Fibroblast of upper back skin (primary cell): ENCODE measurements at places on chromosomes 11 and 22.
A peak's percentile ranks its signal among the peaks of the same experiment; 100 is the strongest.

DNA sequence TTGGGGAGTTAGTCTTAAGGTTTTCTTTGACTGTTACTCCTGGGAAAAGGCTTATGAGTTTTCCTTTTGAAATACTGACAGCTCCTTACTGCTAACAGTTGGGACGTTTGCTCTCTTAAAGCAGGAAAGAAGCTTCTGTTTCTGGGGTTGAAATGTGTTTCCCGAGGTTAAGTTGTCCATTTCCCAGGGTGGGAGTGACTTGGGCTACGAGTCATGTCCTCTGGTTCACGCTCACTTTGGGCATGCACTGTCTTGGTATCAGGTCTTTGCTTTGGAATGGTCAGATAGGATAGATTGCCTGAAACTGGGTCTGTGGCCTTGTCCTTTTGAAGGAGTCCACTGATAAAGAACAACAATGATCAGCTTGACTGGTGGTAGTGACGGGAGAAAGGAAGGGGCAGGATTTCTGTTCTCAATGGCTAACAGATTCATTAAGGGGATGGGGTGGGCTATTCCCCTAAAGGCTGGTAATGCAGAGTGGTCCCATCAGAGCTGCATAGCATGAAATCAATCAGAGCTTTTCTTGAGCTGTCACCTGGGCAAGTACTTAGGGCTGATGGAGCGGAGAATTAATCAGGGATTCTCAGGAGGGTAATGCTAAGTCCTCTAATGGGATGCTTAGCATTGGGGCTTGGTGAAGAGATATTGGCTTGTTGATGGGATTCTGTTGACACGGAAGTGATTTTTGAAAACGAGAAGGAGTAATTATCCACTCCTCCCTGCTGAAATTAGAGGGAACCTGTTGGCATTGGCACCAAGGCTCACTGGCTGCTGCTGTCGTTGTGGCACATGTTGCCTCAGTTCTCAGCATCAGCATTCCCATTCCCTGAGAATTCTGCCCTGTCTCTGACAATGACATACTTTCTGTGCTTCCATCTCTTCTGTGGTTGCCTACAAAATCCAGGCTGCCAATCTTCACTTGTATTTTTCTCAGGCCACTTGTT lies 81.6 kb downstream of the TEAD1 start:
- DNase-seq: no peak

DNA sequence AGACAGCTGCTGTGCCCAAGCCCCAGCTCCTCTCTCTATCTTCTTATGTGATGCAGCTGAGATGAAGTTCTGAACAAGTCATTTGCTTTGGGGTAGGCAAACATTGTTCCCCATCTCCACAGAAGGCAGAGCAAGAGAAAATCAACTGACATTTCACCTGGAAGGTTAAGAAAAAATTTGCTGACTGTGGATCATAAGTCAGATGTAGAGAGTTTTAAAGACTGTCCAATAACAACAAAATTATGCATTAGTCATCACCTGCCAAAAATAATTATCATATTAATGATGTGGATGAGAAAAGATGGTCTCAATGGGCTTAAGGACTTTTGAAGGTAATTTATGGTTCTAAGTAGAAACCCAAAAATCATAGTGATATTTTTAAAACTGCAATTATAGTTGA lies 59.2 kb downstream of the KCNJ1 start:
- no peak for DNase-seq

DNA sequence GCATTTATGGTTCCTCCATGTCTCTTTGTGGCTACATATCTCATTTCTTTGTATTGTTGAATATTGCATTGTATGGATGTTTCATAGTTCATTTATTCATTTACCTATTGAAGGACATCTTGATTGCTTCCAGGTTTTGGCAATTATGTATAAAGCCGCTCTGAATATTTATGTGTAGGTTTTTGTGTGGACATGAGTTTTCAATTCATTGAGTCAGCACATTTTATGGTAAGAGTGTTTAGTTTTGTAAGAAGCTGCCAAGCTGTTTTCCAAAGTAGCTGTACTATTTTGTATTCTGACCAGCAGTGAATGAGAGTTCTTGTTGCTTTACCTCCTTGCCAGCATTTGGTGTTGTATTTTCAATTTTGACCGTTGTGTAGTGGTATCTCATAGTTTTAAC lies 39.2 kb downstream of the KDM2A start:
- DNase-seq: peak; percentile 43

DNA sequence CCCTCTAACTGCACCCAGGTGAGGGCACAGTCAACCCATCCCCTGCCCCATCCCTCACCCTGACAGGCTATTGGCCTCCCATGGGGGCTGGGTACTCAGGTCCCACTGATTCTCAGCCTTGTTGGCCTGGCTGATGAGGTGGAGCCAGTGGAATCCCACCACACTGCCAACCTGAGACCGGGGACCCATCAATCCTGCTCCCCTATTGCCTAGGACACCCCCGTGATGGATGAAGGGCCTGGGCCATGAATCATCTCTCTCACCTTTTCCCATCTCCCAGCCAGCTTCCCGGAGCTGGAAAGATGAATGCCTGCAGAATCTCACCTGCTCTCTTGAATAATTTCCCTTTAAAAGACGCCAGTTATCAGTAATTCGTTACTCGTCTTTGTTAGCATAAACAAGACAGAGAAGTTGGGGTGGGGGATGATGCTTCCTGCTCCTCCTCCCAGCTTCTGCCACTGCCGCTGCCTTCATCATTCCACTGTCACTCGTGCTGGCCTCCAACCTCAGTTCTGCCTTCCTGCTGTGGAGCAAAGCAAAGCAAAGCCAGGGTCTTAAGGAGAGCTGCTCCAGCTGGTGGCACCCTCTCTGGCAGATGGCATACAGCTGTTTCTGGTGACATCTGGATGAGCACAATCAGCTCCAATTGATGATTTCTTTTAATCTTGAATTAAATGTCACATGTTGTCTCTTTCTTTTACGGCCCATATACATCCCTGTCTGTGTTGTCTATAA lies 204.0 kb upstream of the NECTIN1 start:
- no peak for DNase-seq

DNA sequence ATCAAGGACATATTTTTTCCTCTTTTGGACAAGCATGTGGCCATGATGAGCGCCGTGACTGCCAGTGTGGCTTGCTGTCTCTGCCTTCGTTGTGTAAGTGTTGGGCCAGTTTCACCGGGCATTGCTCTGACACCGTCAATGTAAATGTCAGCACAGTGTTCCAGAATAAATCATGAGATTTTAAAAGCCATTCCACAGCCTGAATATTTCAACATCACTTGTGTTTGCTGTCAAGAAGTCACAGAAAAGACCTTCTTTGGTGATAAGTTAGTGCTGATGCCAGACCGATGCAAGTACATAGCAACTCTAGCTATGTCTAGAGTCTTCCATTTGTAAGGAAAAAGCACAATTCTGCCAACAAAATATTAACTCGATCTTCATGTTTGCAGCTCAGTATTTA lies 467.8 kb downstream of the TBC1D22A start:
- no peak for DNase-seq

DNA sequence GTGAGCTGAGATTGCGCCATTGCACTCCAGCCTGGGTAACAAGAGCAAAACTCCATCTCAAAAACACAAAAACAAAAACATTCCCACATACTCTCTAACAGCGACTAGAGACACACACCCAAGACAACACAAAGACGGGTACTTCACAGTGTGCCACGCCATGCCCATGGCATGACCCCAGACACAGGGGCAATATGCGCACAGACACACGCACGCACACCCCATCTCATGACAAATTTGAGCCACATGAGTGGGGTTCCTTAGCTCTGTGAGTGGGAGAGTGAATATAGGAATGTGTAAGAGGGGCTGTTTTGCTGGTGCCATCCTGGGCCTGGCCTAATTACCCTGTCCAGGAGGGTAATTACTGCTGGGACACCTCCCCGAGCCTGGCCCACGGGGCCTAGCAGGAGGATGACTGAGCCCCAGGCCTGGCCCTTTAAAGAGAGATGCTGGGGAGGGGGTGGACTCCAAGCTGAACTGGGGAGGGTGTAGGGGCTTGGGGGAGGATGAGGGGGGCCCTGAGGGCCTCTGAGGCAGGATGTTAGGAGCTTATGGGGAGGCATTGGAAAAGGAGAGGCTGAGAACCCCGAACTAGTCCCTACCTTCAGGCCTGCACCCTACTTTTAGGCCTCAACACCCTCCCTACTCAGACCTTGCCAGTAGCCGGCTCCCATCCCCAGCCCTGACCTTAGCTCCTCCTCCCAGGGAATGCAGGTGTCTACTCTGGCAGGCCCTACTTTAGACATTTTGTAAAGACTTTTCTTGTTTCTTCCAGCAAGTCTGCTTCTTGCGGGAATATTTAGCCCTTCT lies 1.5 kb downstream of the LTBP3 start:
- no peak for DNase-seq

- no peak for DNase-seq
These were observed 9.0 kb upstream of the PCF11 start for GRCh38 chr11:83147895-83148294.

GRCh38 chr11:57567515-57568329 lies at the start of gene UBE2L6:
TSS of gene UBE2L6 (minus strand) at chr11:57567672. CDS start at chr11:57567611, 61 bp downstream.
- DNase-seq: peak; percentile 25

- DNase-seq: no peak
These were observed 2.9 kb downstream of the LIF start for GRCh38 chr22:30243661-30244060.

DNA sequence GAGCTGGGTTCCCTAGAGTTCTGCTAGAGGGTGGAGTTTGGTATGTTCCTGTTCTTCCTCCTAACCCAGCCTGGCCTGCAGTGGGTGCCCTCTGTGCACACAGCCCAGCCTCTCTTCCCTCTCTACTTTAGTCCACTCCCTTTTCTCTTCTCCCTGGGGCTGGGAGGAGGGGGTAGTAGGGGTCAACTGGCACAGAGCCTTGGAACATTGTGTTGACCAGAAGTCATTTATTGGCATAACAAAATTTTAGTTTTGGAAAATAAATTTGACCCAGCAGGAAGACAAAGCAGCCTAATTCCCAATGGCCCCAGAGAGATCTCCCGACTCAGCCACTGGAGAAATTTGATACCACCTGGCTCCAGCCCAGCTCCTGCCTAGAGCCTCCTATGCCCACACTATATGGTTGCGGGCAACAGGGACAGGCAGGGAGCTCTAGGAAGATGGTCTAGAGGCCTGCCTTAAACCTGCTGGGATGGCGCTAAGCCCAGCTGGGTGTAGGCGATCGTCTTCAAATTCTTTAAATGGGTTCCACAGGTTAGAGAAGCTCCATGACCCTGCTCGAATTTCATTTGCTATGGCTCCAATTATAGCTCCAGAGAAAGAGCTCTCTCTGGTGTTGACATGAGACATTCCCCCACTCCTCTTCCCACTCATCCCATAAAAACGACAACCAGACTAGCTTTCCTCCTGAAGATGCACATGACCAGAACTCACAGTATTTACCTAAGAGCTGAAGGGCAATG lies 9.9 kb downstream of the PCSK7 start:
- DNase-seq: peak; percentile 65

DNA sequence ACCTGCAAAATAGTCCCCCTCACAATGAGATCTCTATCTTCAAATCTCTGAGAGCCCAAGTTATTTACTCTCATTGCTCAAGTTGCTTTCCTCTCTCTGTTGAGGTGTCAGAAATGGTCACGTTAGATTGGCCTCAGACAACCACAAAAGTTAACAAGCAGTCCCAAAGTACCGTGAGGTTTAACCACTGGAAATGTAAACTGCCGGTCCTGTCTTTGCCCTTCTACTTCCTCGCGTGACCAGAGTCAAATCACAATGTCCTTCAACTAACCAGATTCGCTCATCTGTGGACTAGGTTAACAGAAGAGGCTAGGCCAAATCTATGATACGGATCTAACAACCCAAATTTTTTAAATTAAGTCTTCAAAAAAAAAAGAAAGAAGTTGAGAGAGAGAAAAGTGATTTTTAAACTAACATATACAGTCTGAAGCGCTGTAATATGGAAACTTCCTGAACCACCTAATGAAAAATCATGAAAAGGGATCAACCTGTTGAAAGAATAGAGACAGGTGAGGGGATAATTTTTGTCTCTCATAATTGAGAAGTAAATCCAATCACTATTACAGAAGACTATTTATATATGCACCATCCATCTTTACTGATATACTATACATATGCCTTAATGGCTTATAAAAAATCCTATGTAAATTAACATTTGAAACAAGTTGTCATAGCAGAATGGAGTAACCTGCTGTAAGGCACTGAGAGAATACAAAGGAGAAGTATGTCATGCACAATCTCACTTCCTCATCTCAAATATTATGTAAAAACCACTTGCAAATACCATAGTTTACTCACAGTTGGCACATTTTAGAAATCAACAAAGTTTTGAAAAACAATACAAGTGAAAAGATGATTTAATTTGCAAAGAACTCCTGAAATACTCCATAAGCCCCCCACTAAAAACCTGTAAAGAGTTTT lies 3.3 kb upstream of the JAML start:
- no peak for DNase-seq

GRCh38 chr22:48353116-48353947 lies 1474.3 kb downstream of the BRD1 start:
- no peak for DNase-seq

GRCh38 chr11:111926505-111927391 lies 8.0 kb downstream of the C11orf52 start:
- peak; percentile 96 for DNase-seq

DNA sequence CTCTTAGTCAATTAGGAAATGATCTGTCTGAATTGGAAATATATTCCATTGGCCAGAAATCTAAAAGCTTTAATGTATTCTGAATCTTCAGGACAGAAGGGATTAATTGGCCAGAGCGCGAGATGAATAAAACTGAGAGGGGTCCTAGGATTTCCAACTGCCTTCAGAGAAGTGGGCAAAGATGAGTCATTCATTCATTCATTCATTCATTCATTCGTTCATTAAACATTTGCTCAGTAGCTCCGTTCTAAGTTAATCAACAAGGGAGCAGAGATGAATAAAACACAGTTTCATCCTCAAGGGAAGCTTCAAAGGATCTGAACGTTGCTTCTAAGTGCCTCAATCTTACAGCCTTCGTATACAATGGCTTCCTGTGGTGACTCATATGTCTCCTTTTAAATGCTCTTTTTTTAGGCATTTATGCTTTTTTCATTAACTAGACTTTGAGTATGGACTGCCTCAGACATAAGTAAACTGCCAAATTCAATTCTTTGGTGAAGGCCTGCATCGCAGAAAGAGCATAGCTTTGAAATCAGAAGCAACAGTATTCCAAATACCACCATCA lies 537.4 kb upstream of the CCDC90B start:
- peak; percentile 18 for DNase-seq

DNA sequence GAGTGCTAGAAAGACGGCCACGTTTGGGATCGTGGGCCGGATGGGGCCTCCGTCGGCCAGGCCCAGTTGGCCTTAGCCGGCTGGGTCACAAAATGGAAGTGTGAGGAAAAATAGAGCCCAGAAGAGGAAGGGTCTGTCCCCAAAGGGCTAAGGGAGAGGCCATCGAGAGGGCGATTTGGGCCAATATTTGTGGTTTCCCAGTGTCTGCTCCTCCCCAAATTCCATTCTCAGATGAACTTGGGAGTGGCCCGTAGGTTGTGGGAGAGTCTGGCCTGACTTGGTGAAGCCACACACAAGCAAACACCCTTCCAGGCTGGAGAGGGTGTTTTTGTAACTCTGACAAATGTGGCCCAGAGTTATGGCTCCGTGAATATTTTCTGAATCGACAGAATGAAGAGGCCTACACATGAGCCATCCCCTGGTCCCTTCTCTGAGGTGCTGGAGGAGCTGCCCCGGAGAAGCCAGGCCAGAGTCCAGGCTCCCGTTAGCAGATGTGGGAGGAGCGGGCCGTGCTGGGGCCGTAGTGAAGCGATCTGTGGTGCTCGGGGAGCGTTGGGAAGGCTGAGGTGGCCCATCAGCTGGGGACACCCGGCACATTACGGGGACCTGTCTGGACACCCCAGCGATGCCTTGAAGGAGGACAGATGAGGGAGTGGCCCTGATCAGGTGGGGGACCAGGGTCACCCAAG lies 73.5 kb upstream of the PPARA start:
- DNase-seq: peak; percentile 67
